HFFc6 (cell line): ENCODE measurements at places on chromosomes 2 and 18.

- peak overlapping the region; percentile 43 for H3K27ac ChIP-seq
- no peaks in the 10 kb centered on the region; the same call in 1 of the 2 replicates for H3K27me3 ChIP-seq
- H3K36me3 ChIP-seq, result peaks cover 7% of the 10 kb centered on the region; the same call in 1 of the 2 replicates
- no peak overlapping the region for H3K4me3 ChIP-seq
Observed at GRCh38 chr2:26772064-26773001, 8.2 kb downstream of the SLC35F6 start.

DNA sequence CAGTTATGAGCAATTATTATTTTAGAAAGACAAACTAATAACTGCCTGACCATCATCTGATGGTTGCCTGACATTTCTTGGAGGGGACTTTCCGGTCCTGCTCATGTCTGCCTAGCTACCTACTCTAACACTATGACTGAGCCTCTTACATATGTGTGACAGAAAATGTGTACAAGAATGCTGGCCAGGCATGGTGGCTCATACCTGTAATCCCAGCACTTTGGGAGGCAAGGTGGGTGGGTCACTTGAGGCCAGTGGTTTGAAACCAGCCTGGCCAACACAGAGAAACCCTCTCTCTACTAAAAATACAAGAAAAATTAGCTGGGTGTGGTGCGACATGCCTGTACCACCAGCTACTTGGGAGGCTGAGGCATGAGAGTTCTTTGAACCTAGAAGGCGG is 666.3 kb downstream of the KCNJ3 start:
- no peak overlapping the region for H3K27ac ChIP-seq
- H3K4me1 ChIP-seq, result no peaks in the 10 kb centered on the region
- DNase-seq, result no peak
- H3K4me3 ChIP-seq, result no peak overlapping the region
- no peaks in the 10 kb centered on the region for H3K36me3 ChIP-seq

- no peak for DNase-seq
- no peaks in the 10 kb centered on the region for H3K27me3 ChIP-seq
- no peak overlapping the region for H3K27ac ChIP-seq
- H3K36me3 ChIP-seq, result no peaks in the 10 kb centered on the region
Observed at GRCh38 chr2:60216452-60216995, 336.9 kb downstream of the BCL11A start.

DNA sequence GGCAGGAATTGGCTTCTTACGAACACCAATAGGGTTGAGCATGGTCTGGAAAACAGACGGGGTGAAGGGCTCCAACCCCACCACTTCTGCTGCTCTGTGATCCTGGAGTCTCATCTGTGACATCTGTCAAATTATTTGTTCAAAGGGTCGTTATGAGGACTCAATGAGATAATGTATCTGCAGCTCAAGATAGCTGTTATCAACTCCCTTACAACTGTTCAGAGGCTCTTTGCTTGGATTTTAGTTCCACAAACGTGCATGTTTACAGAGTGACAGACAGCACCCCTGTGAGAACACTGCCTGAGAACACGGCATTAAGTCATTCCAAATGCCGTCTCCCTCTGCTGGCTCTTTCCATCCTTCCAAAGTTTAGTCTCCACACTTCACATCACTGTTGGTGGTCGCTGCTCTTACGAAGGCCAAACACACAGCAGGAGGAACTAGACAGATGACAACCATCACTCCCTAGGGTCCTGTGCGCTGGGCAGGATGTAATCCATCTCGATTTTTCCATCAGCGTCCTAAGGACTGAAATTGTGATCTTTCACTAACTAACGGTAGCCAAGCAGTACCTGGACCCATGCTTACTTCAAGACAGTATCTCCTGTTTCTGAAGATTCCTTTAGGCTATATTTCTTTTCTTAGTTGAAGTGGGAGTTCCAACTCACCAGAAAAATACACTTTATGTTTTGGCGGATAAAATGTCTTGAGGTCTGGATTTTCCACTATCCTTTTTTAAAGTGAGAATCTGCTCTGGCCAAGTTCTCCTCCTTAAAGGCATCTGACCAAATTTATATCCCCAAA is 220.3 kb downstream of the ANAPC1 start:
- H3K27ac ChIP-seq, result peak overlapping the region; percentile 32
- peaks cover 3% of the 10 kb centered on the region; the same call in 1 of the 2 replicates for H3K27me3 ChIP-seq
- no peak for DNase-seq
- no peaks in the 10 kb centered on the region; the same call in 1 of the 2 replicates for H3K36me3 ChIP-seq
- H3K4me3 ChIP-seq, result no peak overlapping the region

- H3K4me1 ChIP-seq, result no peaks in the 10 kb centered on the region
- H3K27me3 ChIP-seq, result peaks cover 13% of the 10 kb centered on the region
- no peak overlapping the region for H3K27ac ChIP-seq
- peak overlapping the region; percentile 30; the same call in 1 of the 2 replicates for H3K4me3 ChIP-seq
Observed at GRCh38 chr2:17830053-17831034, 14.1 kb downstream of the MSGN1 start.

- peak overlapping the region; percentile 76 for H3K4me3 ChIP-seq
- DNase-seq, result peak; percentile 98
- peaks cover 98% of the 10 kb centered on the region for H3K4me1 ChIP-seq
- peak overlapping the region; percentile 96 for H3K27ac ChIP-seq
Observed at GRCh38 chr2:238438856-238439849, 12.4 kb downstream of the ASB1 start.

GRCh38 chr2:58110765-58111164 is 64.2 kb downstream of the VRK2 start:
- H3K4me1 ChIP-seq, result peaks cover 60% of the 10 kb centered on the region
- H3K4me3 ChIP-seq, result no peak overlapping the region
- H3K27ac ChIP-seq, result no peak overlapping the region
- no peak for DNase-seq
- H3K27me3 ChIP-seq, result peaks cover 2% of the 10 kb centered on the region
- peaks cover 19% of the 10 kb centered on the region for H3K36me3 ChIP-seq

- H3K27me3 ChIP-seq, result no peaks in the 10 kb centered on the region; the same call in 1 of the 2 replicates
- DNase-seq, result peak; percentile 87
Observed at GRCh38 chr2:237290261-237290660, 123.7 kb downstream of the COL6A3 start.

GRCh38 chr2:242056026-242056425 is 186.5 kb downstream of the RTP5 start:
- H3K4me1 ChIP-seq, result peaks cover 10% of the 10 kb centered on the region
- H3K4me3 ChIP-seq, result no peak overlapping the region
- H3K27ac ChIP-seq, result no peak overlapping the region
- H3K36me3 ChIP-seq, result no peaks in the 10 kb centered on the region
- H3K27me3 ChIP-seq, result peaks cover 45% of the 10 kb centered on the region

DNA sequence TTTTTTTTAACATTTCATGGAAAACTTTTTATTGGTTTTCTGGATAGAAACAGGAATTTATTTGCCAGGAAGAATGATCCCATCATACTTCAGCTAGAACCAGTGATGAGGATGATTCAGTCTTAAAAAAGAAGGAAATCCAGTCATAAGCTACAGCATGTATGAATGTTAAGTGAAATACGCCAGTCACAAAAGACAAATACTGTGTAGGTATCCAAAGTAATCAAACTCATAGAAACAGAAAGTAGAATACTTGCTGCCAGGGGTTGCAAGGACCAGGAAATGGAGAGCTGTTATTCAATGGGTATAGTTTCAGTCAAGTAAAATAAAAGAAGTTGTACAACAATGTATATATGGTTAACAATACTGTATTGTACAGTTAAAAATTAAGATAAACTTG is 21.3 kb downstream of the PSME4 start:
- H3K4me1 ChIP-seq, result peaks cover 39% of the 10 kb centered on the region
- H3K4me3 ChIP-seq, result no peak overlapping the region
- no peaks in the 10 kb centered on the region; the same call in 1 of the 2 replicates for H3K27me3 ChIP-seq
- no peak overlapping the region; the same call in 1 of the 2 replicates for H3K27ac ChIP-seq
- DNase-seq, result no peak

GRCh38 chr18:23324056-23324811 is 128.9 kb upstream of the RIOK3 start:
- peaks cover 28% of the 10 kb centered on the region for H3K4me1 ChIP-seq
- no peak for DNase-seq
- H3K27me3 ChIP-seq, result peaks cover 2% of the 10 kb centered on the region; the same call in 1 of the 2 replicates

DNA sequence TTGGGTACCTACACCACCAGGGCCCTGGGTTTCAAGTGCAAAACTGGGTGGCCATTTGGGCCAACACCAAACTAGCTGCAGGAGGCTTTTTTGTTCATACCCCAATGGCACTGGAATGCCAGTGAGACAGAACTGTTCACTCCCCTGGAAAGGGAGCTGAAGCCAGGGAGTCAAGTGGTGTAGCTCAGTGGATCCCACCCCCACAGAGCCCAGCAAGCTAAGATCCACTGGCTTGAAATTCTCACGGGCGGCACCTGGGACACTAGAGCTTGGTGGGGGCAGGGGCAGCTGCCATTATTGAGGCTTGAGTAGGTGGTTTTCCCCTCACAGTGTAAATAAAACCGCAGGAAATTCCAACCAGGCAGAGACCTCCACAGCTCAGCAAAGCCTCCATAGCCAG is 46.0 kb upstream of the FAM110C start:
- no peaks in the 10 kb centered on the region for H3K4me1 ChIP-seq
- no peak overlapping the region for H3K4me3 ChIP-seq
- H3K36me3 ChIP-seq, result 0 out of 2 replicates have a peak, but pooled peaks cover 6% of the 10 kb centered on the region
- no peaks in the 10 kb centered on the region for H3K27me3 ChIP-seq
- no peak for DNase-seq
- H3K27ac ChIP-seq, result no peak overlapping the region

GRCh38 chr2:173750353-173750801 is 214.8 kb downstream of the SP3 start:
- no peak for DNase-seq
- H3K27ac ChIP-seq, result no peak overlapping the region
- H3K4me3 ChIP-seq, result no peak overlapping the region

- H3K4me1 ChIP-seq, result peaks cover 79% of the 10 kb centered on the region
- H3K36me3 ChIP-seq, result peaks cover 8% of the 10 kb centered on the region
- no peaks in the 10 kb centered on the region; the same call in 1 of the 2 replicates for H3K27me3 ChIP-seq
- peak overlapping the region; percentile 100 for H3K27ac ChIP-seq
Observed at GRCh38 chr2:237430861-237431260, 16.9 kb upstream of the COL6A3 start.

DNA sequence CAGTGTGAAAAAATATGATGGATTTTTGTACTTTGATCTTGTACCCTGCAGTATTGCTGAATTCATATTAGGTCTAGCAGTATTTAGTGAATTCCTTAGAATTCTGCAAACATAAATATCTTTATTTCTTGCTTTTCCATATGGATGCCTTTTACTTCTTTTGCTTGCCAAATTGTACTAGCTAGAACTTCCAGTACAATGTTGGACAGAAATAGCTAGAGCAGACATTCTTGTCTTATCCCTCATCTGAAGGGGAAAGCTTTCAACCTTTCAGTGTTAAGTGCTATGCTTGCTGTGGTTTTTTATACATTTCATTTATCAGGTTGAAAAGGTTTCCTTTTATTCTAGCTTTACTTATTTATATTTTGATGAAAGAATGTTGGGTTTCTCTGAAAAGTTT is 1321.9 kb upstream of the CHAC2 start:
- no peak for DNase-seq
- no peak overlapping the region for H3K27ac ChIP-seq
- no peaks in the 10 kb centered on the region for H3K36me3 ChIP-seq
- H3K4me3 ChIP-seq, result no peak overlapping the region
- H3K27me3 ChIP-seq, result peaks cover 4% of the 10 kb centered on the region

GRCh38 chr2:28310107-28310506 is 82.6 kb upstream of the FOSL2 start:
- peaks cover 5% of the 10 kb centered on the region for H3K27me3 ChIP-seq
- no peak overlapping the region for H3K4me3 ChIP-seq
- H3K27ac ChIP-seq, result no peak overlapping the region

DNA sequence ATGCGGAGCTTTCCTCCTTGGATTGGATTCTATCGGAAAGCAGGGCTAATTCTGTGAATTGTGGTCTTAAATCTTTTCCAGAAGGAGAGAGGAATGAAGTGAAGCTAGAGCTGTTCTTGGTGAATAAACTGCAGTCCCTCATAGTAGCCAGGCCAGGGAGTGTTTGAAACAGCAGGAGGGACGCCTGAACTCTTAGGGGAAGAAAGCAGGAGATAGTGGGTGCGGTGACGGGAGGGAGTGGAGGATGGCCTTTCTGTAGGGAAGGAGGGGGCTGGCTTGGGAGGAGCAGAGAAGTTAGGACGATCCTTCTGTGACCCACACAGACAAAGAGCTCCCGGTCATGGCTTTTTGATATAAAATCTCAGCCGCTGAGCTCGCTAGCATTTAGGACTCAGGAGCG is 47.5 kb upstream of the KCNF1 start:
- DNase-seq, result no peak
- H3K27ac ChIP-seq, result no peak overlapping the region
- H3K4me3 ChIP-seq, result no peak overlapping the region

GRCh38 chr2:169354244-169354643 is 8.1 kb downstream of the LRP2 start:
- H3K36me3 ChIP-seq, result no peaks in the 10 kb centered on the region
- H3K27me3 ChIP-seq, result no peaks in the 10 kb centered on the region; the same call in none of the 2 replicates
- H3K4me1 ChIP-seq, result no peaks in the 10 kb centered on the region

- no peaks in the 10 kb centered on the region for H3K4me1 ChIP-seq
- H3K4me3 ChIP-seq, result no peak overlapping the region
- no peaks in the 10 kb centered on the region; the same call in 1 of the 2 replicates for H3K36me3 ChIP-seq
Observed at GRCh38 chr2:16215902-16216557, 275.7 kb downstream of the MYCN start.

- peaks cover 55% of the 10 kb centered on the region for H3K4me1 ChIP-seq
- peaks cover 3% of the 10 kb centered on the region; the same call in 1 of the 2 replicates for H3K27me3 ChIP-seq
- H3K27ac ChIP-seq, result peak overlapping the region; percentile 6
Observed at GRCh38 chr2:32965523-32966171, 18.9 kb downstream of the LTBP1 start.

- H3K27ac ChIP-seq, result no peak overlapping the region
- no peaks in the 10 kb centered on the region for H3K36me3 ChIP-seq
- H3K27me3 ChIP-seq, result peaks cover 6% of the 10 kb centered on the region; the same call in 1 of the 2 replicates
- no peak overlapping the region; the same call in 1 of the 2 replicates for H3K4me3 ChIP-seq
- DNase-seq, result peak; percentile 44
- H3K4me1 ChIP-seq, result no peaks in the 10 kb centered on the region
Observed at GRCh38 chr2:235116885-235117492, 165.2 kb downstream of the SH3BP4 start.

GRCh38 chr18:45540125-45540524 is 75.2 kb upstream of the SLC14A2 start:
- H3K4me3 ChIP-seq, result no peak overlapping the region
- no peak for DNase-seq
- H3K36me3 ChIP-seq, result no peaks in the 10 kb centered on the region

DNA sequence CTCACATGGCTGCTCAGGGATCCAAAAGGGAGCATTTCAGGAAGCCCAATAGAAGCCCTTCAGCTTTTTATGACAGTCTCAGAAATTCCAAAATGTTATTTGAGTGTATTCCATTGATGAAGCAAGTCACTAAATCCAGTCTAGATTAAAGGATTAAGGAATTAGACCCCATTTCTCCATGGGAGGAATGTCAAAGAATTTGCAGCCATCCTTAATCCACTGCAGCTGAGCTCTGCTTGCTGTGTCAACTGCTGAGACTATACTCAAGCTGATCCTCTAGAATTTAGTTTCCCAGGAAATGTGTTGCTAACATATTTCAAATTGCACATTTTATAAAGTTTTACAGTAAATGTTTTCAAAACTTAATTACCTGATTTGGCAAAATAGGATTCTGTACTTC is 28.4 kb upstream of the C2orf69 start:
- no peak for DNase-seq
- H3K27me3 ChIP-seq, result no peaks in the 10 kb centered on the region
- no peaks in the 10 kb centered on the region for H3K4me1 ChIP-seq
- no peak overlapping the region for H3K4me3 ChIP-seq
